IPS-NIHi11 (cell line): ENCODE measurements at places on chromosomes 13 and 19.

GRCh38 chr19:11018763-11019162 is 57.9 kb downstream of the SMARCA4 start:
- DNase-seq: no peak

DNA sequence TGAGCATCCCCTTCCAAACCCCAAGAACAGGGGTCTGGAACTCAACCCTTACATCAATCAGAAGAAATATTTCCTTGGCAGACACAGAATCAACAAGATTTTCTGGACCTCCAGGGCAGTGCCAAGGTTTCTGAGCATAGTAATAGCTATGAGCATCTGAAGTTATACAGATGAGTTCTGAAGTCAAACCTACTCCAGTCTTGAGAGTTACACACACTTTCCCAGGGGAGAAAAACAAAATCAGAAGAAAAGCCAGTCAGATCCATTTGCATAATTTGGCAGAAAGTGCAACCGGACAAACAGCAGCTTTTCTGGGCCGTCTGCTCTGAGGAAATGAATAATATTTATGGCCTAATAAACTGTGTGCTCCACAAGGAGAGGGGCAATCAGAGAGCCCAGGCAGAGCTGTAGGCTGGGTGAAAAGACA is 93.1 kb downstream of the KL start:
- DNase-seq: no peak

GRCh38 chr13:100490692-100491091 is 97.9 kb downstream of the GGACT start:
- peak; percentile 79 for DNase-seq

DNA sequence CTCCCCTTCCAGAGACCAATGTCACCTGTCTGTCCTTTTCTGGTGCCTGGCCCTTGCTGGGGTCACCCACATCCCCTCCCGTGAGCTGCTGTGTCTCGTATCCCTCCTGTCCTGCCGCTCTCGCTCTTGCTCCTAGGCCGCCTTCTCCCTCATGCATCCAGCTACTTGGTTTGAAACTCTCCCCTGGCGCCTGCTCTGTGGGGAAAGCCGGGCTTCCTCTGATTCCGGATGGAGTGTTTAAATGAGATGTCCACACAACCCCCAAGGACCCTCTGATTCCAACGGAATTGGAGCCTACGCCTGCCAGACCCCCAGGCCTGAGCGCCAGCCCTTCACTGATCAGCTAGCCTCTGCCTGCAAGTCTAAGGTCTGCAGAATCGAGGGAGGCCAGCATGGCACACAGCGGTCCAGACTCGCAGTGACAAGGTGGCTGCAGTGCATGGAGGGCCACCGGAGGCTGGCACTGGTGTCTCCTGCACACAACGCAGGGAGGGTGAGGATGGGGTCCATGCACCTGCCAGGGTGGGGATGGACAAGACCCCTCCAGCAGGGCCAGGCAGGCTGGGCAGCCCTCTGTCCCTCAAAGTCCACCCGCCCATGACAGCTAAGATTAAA is 47.2 kb downstream of the RFX2 start:
- no peak for DNase-seq

GRCh38 chr19:15962319-15962718 is 13.5 kb downstream of the OR10H4 start:
- no peak for DNase-seq

GRCh38 chr13:74117207-74117705 is 16.9 kb downstream of the KLF12 start:
- no peak for DNase-seq

DNA sequence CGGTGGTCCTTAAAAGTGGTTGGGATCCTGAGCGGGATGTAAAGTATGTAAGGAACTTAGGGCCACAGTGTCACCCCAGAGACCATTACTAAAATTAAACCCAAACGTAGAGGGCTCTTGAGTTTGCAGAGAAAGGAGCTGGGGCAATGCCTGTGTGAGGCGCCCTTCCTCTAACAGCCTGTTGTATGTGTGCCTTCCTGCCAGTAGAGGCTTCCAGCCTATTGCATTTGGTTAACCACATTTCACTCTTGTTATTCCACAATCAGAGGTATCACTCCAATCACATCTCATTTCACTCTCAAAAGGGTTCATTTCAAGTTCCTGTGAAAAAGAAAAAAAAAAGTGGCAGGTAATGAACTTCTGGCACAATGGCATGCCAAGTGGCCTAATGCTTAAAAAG is 29.4 kb downstream of the DIAPH3 start:
- peak; percentile 29 for DNase-seq

DNA sequence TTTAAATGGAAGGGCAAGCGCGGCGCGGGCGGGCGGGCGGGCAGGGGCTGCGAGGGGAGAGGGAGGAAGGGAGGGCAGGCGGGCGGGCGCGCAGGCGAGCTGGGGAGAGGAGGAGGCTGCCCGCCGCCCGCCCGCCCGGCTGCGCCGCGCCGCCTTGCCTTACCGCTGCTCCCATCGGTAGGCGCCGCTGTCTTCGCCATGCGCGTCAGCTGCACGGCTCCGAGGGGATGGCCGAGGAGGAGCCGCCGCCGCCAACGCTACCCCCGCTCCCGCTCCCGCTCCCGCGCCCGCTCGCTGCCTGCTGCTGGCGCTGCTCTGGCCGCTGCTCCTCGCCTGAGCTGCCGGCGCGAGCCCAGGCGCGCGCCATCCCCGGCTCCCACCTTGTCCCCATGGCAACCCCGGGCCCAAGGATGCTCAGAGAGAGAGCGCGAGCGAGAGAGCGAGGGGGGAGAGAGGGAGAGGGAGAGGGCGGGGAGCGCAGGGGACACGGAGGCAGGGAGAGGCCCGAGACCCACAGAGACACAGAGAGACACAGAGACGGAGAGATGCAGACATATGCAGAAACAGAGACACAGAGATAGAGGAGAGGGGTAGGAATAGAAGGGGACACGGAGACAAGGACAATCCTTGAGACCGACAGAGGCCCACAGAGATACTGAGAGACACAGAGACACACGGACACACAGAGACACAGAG is 40.3 kb downstream of the DEDD2 start:
- DNase-seq: peak; percentile 84

DNA sequence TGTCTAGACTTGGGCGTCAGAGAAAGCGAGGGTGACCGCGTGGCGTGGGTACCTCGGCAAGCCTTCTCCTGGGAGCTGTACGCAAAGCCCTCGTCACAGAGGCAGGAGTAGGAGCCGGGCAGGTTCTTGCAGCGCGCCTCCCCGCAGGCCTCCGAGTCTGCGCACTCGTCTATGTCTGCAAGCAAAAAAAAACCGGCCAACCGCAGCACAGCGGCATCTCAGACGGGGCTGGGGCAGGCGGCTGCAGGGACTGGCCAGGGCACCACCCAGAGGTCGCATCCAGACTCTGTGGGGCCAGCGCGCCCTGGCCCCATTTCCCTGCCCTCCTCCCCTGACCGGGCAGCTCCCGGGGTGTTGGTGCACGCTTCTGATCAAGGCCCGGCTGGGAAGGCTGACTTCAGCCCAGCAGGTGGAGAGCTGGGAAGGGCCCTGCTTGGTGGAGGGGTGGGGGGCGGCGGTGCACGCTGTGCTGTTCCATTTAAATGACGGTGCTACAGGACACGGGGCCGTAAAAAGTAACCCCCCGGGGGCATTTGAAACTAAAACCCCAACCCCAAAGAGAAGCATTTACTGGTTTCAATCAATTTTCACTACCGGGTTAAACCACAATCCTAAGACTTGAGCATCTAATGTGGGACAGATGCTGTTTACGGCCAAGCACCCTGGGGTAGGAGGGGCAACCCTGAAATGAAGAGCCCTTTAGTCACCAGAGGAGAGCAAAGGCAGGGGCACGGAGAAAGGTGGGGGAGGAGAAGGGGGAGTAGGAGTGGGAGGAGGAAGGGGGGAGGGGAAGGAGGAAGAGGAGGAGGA is 28.2 kb downstream of the GAS6 start:
- no peak for DNase-seq

GRCh38 chr13:42211704-42212464 is 60.1 kb upstream of the AKAP11 start:
- DNase-seq: no peak

GRCh38 chr13:50884265-50884664 is 25.3 kb upstream of the RNASEH2B start:
- DNase-seq: no peak

- no peak for DNase-seq
Observed at GRCh38 chr19:15178629-15179308, 22.0 kb downstream of the NOTCH3 start.

- no peak for DNase-seq
Observed at GRCh38 chr13:24135674-24136300, 24.7 kb upstream of the SPATA13 start.

GRCh38 chr13:51500687-51501086 is 47.9 kb upstream of the INTS6 start:
- no peak for DNase-seq
